ENCODE measurements at places on chromosomes 3 and 15.

- DNase-seq = no peak
Observed at GRCh38 chr15:100932676-100933348, 13.7 kb downstream of the LRRK1 start.

- no peak for DNase-seq
Observed at GRCh38 chr15:62519900-62520299, 354.8 kb upstream of the C2CD4B start.

- no peak for DNase-seq
Observed at GRCh38 chr3:44337248-44337785, 1.2 kb upstream of the TCAIM start.

DNA sequence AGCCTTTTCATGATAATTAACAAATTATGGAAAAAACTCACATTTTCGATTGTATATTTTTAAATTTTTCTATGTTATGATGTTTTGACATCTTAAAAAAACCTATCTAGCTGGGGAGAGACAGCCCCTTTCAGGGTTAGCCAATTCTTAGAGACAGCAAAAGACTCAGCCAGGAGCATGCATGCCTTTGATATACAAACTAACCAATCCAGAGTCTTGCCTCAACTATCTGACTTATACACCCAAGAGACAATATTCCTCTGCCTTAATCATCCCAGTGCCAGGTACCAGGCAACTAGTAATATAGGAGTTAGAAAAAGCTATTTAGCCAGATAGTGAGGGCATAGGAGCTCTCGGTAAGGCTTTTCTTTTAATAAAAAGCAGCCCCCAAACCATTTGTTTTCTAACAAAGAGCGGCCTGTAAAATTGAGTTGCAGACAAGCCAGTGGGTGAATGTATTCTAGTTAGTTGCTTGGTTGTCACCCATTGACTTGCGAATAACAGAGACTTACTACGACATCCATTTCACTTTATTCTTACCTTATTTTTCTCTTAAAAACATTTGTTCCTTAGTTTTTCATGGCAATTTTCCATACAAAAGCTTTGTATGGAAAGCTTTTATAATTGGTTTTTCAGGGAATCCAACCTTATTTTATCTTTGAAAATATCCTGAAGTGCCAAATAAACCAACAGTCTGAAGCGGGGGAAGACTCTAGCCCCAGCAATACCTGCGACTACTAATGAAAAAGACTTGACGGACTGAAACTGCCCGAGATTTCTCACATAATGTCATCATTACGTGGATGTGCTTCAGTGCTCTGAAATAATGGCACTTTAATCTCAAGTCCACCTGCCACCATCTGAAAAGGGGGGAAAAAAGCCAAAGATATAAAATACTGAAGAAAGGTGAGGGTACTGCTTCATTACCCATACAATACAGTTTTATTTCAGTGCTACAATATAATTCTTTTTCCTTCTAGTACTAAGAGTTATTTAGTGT is 64.6 kb upstream of the ATP2C1 start:
- DNase-seq = no peak
